ENCODE measurements at places on chromosomes 6 and 20.
A peak's percentile ranks its signal among the peaks of the same experiment; 100 is the strongest.

GRCh38 chr20:64237316-64237715 lies 18.2 kb upstream of the PCMTD2 start:
- DNase-seq: no peak

- DNase-seq: no peak
These were observed 503.1 kb downstream of the PREX1 start for GRCh38 chr20:48324744-48325143.

GRCh38 chr6:71385111-71385822 lies 96.7 kb downstream of the OGFRL1 start:
- DNase-seq: no peak

- peak; percentile 97 for DNase-seq
These were observed 469 bp downstream of the STX16 start for GRCh38 chr20:58651559-58651945.

DNA sequence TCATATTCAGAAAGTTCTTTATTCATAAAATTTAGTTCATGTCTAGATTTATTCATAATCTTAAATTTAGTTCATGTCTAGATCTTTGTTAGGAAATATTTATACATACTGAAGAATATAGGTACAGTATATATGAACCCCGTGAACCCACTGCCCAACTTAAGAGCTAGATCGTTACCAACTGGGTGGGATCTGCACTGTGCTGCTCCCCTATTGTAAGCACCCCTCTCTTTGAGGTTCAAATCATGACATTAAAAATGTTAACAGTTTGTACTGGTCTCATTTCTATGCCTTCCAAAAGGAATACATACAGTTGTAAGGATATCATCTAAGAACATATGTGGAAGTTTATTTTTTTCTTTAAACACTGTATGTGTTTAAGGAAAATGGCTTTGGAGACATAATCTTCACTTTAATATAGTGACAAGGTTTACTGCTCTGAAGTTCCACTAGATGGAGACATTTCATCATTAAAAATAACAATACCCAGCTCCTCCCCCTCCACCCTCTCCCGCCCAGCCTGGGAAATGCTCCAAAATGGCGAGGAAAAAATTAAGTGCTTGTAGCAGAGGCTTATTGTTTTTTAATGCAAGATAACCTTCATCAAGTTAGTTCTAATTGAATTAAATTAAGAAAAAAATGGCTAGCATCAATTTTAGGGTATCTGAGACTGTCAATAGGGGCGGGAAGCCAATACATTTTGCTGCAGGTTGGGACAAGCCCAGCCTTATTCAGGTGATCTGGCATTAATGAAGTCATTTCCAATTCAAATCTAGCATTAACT lies 104.1 kb upstream of the TRAF3IP2 start:
- peak; percentile 95 for DNase-seq

DNA sequence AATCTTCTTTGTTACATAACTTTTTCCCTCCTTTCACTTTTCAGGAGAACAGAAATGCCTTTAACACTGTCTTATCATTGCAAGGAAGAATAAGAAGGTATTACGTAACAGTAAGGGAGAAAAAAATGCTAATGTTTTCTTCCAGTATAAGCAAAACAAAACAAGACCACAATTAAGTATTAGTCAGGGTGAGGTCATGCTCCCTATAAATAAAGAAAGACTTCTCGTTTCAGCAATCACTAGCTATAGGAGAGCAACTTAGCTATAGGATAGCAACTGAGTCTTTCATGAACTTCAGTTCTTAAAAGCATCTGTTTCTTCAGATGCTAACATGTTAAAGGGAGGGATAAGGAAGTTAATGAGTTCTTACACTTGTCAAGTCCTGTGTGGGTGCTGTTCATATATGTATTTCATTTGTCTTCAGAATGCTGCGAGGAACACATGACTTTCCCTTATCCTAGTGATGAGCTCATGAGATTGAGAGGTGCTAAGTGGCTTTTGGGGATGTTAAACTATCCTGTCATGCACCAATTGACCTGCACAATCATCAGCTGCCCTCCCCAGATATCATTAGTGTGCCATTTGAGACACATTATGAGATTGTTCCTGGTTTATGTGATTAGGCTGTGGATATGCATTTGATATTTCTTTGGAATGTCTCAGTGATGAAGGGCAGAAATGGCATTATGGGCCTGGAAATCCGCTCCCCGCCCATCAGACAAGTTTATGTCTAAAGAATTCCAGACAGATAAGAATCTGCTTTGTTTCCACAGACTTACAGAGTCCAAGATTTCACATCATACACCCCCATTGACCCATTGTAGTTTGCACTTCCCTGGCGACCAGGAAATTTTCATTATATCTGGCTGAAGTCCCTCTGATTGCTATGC lies 37.5 kb downstream of the LAMA4 start:
- DNase-seq: peak; percentile 35

DNA sequence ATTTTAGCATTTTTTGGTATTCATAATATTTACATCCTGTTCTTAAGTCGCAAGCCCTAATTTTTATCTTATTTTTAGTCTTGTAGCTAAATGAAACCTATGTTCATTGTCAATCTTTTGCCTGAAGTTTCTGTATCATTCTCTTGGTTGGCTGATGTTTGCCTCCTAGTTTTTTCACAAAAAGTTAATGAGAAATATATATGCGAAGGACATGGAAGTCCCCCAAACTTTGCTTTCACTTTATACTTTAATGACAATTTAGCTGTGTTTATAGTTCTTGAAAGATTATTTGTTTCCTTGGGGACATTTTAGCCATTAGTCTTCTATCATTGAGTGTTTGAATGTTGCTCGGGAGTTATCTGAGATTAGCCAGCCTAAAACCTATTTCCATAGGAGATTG lies 118.2 kb downstream of the COL19A1 start:
- DNase-seq: no peak

DNA sequence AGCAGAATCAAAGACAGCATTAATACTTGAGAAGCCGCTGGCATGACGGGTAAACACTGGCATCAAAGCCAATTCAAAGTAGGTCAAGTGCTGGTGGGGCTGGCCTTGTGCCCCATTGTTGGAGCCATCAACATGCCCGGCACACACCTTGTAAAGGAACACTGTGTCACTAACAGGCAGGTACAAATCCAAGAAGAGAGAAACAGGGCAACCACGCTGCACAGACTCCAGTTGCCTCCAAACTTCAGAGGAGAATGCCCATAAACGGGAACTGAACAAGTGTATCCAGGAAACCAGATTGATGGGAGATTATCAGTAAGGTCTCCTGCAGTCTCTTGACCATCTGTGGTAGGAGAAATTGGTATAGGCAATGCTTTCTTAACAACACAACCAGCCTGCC lies 127.0 kb upstream of the STXBP5 start:
- no peak for DNase-seq

- peak; percentile 53 for DNase-seq
These were observed 8.2 kb downstream of the NPEPL1 start for GRCh38 chr20:58700823-58701222.

- no peak for DNase-seq
These were observed 700.0 kb downstream of the MAFB start for GRCh38 chr20:39988991-39989390.

GRCh38 chr20:3077618-3078134 lies 6.3 kb downstream of the OXT start:
- no peak for DNase-seq

- DNase-seq: no peak
These were observed 31.2 kb upstream of the SPDEF start for GRCh38 chr6:34587325-34587724.

DNA sequence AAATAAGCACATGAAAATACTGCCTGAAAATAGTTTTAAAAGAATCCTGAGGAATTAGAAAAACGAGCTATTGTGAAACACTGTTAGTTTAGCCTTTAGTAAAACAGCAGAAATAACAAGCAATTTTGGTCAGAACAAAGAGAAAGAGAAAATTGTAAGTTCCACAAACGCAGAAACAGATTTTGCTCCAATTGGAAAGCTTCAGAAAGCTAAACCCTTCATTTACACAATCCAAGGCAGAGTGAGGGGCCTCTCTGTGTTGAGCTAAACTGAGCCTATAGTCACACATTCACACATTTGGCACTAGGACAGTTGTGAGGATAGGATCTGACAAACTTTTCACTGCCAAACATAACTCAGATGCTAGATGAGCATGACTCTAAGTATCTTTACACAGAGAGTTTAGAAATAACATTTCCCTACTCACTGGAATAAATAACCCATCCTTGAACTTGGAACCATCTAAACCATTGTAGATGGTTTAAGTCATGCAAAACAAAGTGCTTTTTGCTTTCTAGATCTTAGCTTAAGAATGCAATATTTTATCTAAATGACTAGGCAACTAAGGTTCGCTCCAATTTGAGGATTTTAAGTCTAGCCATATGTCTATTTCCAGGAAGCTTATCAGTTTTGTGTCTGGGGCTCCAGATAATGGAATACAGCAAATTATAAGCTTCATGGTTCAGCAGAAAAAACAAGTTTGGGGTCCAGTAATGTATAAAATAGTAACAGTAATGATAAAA lies 122.6 kb downstream of the SGK1 start:
- DNase-seq: peak; percentile 47

DNA sequence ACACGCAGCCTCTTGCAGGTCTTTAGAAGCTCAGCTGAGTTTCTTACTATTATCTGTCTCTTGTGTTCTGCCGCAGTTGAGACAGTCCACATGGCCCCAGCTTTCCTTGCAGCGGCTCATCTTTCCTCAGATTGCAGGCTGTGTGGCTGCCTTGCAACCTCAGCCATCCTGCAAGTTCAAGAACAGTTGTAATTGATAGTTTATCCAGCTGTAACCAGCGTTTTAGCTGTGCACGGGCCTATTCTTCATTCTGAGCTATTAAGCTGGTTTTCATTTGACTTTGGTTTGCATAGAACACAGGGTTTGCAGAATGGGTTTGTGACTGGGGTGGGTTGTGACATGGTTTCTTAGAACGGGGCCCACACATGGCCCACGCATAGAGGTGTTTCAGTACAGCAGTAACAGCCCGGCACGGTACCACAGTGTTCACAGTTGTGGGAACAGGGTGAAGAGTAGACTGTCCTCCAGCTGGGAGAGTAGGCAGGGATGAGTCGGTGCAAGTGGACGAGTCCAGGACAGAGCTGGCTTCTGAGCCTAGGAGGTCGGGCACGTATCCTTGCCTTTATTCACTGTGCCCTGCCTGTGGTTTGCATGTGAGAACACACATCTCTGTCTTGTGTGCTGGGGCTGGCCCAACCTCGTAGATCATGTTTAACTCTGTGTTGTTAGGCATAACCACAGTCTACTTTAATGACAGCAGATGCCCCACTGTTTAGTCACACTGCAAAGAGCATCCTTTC lies 89.2 kb downstream of the RPP40 start:
- peak; percentile 56 for DNase-seq

GRCh38 chr6:104603108-104603745 lies 256.5 kb downstream of the HACE1 start:
- no peak for DNase-seq

DNA sequence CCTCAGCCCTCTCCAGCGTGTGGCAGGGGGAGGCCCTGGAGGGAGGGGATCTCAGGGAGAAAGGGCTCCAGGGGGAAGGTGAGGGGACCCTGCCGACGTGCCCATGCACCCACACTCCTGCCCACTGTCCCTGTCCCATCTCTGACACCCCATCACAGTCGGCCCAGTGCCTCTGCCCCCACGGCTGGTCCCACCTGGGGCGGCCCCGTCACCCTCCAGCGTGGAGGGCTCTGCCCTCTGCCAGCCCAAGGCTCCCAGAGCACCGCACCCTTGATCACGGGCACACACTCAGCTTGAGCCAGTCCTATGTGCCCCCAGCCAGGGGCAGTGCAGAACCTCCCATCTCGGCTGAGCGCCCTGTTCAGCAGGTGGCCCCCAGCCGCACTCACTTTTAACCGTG lies 9.2 kb downstream of the SLC4A11 start:
- DNase-seq: no peak
